ENCODE measurements at places on chromosomes 13 and 19. TPM values are rescaled to one million over a fixed set of nuclear protein-coding genes. Genes with fewer than 3 reads are reported as not detected.

GRCh38 chr13:33205804-33206221, 79.7 kb downstream of the STARD13 start:
- no peak for DNase-seq
- H3K27ac ChIP-seq, result peak overlapping the region; percentile 21
- H3K4me1 ChIP-seq, result peaks cover 10% of the 10 kb centered on the region
- H3K4me3 ChIP-seq, result no peak overlapping the region
- H3K36me3 ChIP-seq, result no peaks in the 10 kb centered on the region

Gene KLK15
- not detected for total RNA-seq

GRCh38 chr19:54262066-54262465, 5.0 kb upstream of the LILRB5 start:
- no peak overlapping the region for H3K27ac ChIP-seq
- no peaks in the 10 kb centered on the region for H3K4me1 ChIP-seq
- H3K27me3 ChIP-seq, result no peaks in the 10 kb centered on the region
- no peak for DNase-seq
- no peaks in the 10 kb centered on the region for H3K36me3 ChIP-seq

DNA sequence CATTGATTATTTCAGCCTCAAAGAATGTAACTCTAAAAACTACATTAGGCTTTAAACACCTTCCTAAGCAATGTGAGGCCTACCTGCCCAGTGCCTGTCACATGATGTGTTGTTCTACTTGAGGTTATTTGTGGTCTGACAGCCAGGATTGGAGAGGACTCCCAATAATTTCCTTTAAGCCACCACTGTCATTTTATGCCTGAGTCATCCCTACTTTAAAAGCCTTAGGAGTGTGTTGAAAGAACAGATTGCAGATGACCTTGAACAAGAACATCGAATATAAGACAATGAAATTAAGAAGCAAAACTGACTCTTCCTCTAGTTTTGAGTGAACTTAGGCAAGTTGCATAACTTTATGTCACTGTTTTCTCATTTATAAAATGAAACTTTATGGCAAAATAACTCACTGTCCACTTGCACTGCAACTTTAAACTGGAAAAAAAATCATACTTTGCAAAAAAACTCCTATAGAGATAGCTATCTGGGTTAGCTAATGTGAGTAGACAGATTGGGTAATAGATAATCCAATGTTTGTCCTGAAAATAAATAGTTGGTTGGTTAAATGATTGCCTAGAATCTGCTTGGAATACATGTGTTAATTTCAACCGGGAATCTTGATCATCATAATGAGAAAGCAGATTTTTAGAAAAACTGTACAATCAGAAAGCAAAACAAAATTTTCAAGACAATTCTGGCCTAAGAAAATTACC, 361.2 kb downstream of the SUCLA2 start:
- DNase-seq, result no peak
- no peaks in the 10 kb centered on the region for H3K36me3 ChIP-seq
- H3K27ac ChIP-seq, result no peak overlapping the region
- H3K27me3 ChIP-seq, result no peaks in the 10 kb centered on the region
- no peak overlapping the region for H3K4me3 ChIP-seq

- no peak for DNase-seq
- H3K27ac ChIP-seq, result no peak overlapping the region
- no peaks in the 10 kb centered on the region for H3K27me3 ChIP-seq
- no peak overlapping the region for H3K4me3 ChIP-seq
- H3K36me3 ChIP-seq, result no peaks in the 10 kb centered on the region
These were observed 173.5 kb downstream of the KCNRG start for GRCh38 chr13:50188696-50189095.

DNA sequence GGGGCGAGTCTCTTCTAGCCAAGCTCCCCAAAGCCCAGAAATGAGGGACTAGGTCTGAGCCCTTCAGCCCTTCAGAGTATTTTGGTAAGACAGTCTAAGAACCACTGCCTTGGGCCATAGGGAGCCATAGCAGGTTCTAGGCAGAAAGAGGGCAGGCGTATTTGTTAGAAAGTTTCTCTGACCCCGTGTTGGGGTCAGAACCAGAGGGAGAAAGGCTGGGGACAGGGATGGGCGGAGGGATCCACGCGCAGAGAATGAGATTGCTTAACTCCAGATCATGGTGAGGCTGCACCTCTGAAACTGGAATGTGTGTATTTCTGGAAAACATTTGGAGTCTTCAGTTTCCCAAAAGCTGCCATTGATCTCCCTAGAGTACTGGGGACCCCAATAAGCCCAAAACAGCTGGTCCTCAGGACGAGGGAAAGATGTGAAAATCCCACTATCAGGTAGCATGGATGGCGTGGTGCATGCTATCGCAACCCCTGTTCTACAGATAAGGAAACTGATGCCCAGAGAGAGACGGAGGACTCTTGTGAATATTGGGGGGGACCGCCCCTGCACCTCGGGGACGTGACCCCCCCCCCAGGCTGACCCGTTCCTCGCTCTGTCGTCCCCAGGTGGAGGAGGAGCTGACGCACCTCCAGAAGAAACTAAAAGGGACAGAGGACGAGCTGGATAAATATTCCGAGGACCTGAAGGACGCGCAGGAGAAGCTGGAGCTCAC, 703 bp upstream of the TPM4 start:
- H3K27ac ChIP-seq, result peak overlapping the region; percentile 98
- peak overlapping the region; percentile 54 for H3K4me3 ChIP-seq
- peak; percentile 48 for DNase-seq
- H3K4me1 ChIP-seq, result peaks cover 11% of the 10 kb centered on the region
- no peaks in the 10 kb centered on the region for H3K36me3 ChIP-seq
- no peaks in the 10 kb centered on the region for H3K27me3 ChIP-seq

Gene FGF22
- total RNA-seq, result 1.6 TPM

- no peaks in the 10 kb centered on the region for H3K36me3 ChIP-seq
- no peak overlapping the region for H3K4me3 ChIP-seq
- DNase-seq, result peak; percentile 74
- H3K4me1 ChIP-seq, result peaks cover 10% of the 10 kb centered on the region
- no peaks in the 10 kb centered on the region for H3K27me3 ChIP-seq
These were observed 6.4 kb downstream of the TLE5 start for GRCh38 chr19:3055741-3056416.

DNA sequence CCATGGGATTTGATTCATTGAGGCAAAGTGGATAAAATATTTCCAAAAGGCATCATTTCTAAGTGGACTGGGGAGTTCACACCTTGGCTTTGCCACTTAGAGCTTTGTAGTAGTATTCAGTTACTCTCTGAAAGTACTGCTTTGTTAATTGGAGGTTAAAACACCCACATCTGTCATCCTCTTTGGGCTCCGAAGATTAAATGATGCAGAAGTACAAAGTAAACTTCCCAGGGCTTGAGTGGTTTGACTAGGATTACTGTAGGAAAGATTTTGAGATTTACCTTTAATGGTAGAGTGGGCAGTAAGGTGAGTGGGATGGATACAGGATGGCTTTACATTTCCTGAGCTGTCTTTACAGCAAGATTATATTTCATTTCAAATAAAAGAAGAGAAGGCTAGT, 42.4 kb downstream of the WASF3 start:
- H3K36me3 ChIP-seq, result no peaks in the 10 kb centered on the region
- H3K27me3 ChIP-seq, result no peaks in the 10 kb centered on the region
- H3K4me1 ChIP-seq, result peaks cover 4% of the 10 kb centered on the region
- no peak overlapping the region for H3K27ac ChIP-seq
- no peak overlapping the region for H3K4me3 ChIP-seq

Gene CEACAM16
- total RNA-seq, result not detected

DNA sequence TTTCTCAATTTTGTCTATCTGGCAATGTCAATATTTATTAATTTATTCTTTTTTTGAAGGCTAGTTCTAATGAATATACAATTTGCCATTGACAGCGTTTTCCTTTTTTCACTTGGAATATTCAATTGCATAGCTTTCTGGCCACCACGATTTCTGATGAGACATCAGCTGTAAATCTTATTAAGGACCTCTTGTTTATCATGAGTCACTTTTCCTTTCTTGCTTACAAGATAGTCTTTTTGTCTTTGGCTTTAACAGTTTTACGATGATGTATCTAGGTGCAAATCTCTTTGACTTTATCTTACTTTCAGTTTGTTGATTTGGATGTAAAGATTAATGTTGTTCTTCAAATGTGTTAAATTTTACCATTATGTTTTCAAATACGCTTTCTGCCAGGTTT, 991.6 kb upstream of the SLC10A2 start:
- no peaks in the 10 kb centered on the region for H3K4me1 ChIP-seq
- H3K27ac ChIP-seq, result no peak overlapping the region
- no peak for DNase-seq
- no peaks in the 10 kb centered on the region for H3K36me3 ChIP-seq
- no peaks in the 10 kb centered on the region for H3K27me3 ChIP-seq

Gene GAPDHS
- total RNA-seq, result not detected

- no peak overlapping the region for H3K4me3 ChIP-seq
- H3K27me3 ChIP-seq, result no peaks in the 10 kb centered on the region
- H3K36me3 ChIP-seq, result no peaks in the 10 kb centered on the region
- no peak for DNase-seq
- no peak overlapping the region for H3K27ac ChIP-seq
These were observed 16.1 kb upstream of the SIGLEC6 start for GRCh38 chr19:51547397-51548212.

DNA sequence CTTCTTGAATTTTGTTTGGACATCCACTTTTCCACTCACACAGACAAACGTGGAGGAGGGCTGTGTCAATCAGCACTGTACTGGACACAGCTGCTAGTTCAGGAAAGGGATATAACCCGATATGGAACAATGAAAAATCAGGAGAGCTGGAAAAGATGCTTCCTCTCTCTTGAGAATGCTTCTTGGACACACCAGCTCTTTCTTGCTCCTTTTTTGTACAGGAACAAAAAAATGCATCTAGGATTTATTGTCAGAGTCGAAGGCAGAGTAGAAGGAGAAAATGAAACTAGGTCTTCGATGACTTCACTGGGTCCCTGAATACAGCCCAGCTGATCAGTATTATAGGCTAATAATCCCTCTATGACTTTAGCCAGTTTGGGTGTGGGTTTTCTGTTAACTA, 62.2 kb downstream of the PEG3 start:
- no peak for DNase-seq
- no peak overlapping the region for H3K4me3 ChIP-seq
- no peaks in the 10 kb centered on the region for H3K4me1 ChIP-seq
- H3K27ac ChIP-seq, result no peak overlapping the region
- no peaks in the 10 kb centered on the region for H3K36me3 ChIP-seq

DNA sequence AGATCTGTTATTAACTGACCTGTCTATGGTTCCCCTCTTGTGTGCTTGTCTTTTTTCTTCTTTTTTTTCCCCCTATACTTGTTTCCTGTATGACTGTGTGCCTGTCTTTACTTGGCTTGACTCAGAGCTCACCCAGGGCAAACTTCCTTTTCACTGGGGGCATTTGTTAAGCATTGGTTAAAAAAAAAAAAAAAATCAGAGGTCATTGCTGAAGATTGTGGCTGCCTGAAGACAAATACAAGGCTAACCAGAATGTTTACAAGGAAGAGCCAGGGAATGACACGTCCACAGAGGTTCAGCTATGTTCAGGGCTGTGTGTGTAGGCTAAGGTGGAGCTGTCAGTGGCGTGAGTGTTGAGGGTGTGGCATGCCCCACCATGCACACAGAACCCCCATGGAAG, 47.1 kb downstream of the LNX2 start:
- no peak overlapping the region for H3K4me3 ChIP-seq
- no peaks in the 10 kb centered on the region for H3K4me1 ChIP-seq
- H3K27me3 ChIP-seq, result no peaks in the 10 kb centered on the region
- no peak overlapping the region for H3K27ac ChIP-seq
- no peaks in the 10 kb centered on the region for H3K36me3 ChIP-seq

- H3K36me3 ChIP-seq, result no peaks in the 10 kb centered on the region
- peaks cover 48% of the 10 kb centered on the region for H3K4me1 ChIP-seq
- no peaks in the 10 kb centered on the region for H3K27me3 ChIP-seq
- H3K27ac ChIP-seq, result no peak overlapping the region
- DNase-seq, result peak; percentile 83
These were observed 15.2 kb downstream of the UPF1 start for GRCh38 chr19:18846862-18847548.

DNA sequence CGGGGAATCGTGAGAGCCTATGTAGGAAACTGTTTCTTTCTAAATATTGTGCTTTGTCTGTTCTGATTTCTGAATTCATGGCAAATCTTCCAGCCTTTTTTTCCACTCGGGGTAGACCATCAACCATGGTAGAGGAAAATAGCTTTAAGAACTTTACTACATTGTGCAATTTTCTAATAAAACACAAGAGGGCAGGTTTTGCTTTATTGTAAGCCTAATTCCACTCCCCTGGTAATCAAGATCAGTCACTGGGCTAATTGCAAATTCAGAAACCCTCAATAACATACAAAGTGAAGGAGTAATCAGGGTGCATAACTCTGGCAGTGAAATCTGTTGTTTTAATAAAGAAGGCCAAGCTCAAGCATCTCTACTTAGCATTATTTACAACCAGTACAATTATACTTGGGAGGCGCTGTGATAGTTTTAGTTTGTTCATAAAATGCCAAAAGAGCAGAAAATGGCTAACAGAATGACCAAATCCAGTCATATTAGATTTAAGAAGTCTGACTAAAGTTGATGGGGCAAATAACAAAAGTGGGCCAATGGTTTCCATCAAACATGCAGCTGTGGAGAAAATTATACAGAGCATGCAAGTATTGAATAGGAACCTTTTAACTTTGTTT, 43.8 kb downstream of the DCT start:
- no peak overlapping the region for H3K4me3 ChIP-seq
- no peaks in the 10 kb centered on the region for H3K27me3 ChIP-seq
- no peaks in the 10 kb centered on the region for H3K36me3 ChIP-seq
- H3K4me1 ChIP-seq, result no peaks in the 10 kb centered on the region
- no peak for DNase-seq
- H3K27ac ChIP-seq, result no peak overlapping the region

Gene CGB3
- total RNA-seq, result not detected

Gene ZNF230
- 7.3 TPM for total RNA-seq

Gene IGFL3
- total RNA-seq, result not detected

Gene ALOX5AP
- total RNA-seq, result 8.8 TPM

DNA sequence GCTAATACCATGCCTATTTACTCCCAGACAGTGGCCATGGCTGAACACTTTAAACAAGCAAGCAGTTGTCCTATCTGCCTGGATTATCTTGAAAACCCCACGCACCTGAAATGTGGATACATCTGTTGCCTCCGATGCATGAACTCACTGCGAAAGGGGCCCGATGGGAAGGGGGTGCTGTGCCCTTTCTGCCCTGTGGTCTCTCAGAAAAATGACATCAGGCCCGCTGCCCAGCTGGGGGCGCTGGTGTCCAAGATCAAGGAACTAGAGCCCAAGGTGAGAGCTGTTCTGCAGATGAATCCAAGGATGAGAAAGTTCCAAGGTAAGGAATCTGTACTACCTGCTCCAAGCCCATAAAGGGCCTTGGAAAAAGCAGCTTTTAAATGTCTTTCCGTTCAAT, 8.6 kb downstream of the RFPL4AL1 start:
- H3K27ac ChIP-seq, result no peak overlapping the region
- no peaks in the 10 kb centered on the region for H3K4me1 ChIP-seq
- no peak overlapping the region for H3K4me3 ChIP-seq
- no peak for DNase-seq
- H3K36me3 ChIP-seq, result no peaks in the 10 kb centered on the region

- no peak overlapping the region for H3K4me3 ChIP-seq
- no peaks in the 10 kb centered on the region for H3K27me3 ChIP-seq
- H3K4me1 ChIP-seq, result no peaks in the 10 kb centered on the region
- no peak overlapping the region for H3K27ac ChIP-seq
These were observed 12.9 kb upstream of the LRRC4B start for GRCh38 chr19:50580970-50581634.
